OCI-LY7 (cell line): ENCODE measurements at places on chromosomes 3 and 15. TPM values are rescaled to one million over a fixed set of nuclear protein-coding genes. Genes with fewer than 3 reads are reported as not detected.

Gene THRB
- not detected in 2 replicates for total RNA-seq

Gene P2RY1
- total RNA-seq: not detected in 2 replicates

Gene ADGRG7
- not detected in 2 replicates for total RNA-seq

GRCh38 chr3:56998076-56998529 is 62.4 kb upstream of the SPATA12 start:
- DNase-seq: no peak

DNA sequence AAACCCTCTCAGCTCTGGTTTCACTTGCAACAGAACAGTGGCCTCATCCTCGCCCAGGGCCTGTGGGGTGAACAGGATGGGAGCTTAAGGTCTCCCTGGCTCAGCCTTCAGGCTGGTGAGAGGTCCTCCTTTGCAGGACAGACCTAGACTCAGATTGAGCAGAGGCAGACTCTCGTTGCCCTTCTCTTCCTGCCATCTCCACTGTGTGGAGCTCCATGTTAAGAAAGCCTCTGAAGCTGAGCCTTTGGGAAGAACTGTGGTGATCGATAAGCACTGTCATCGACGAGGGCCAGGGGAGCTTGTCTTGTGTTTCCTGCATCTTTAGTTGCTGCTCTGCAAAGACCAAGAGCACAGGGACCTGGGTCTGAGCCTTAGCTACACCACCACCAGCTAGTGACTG is 37.8 kb upstream of the GRIP2 start:
- no peak for DNase-seq

GRCh38 chr3:23712656-23713559 is 92.8 kb upstream of the UBE2E1 start:
- no peak for DNase-seq

GRCh38 chr3:149971403-149972075 is 844 bp upstream of the PFN2 start:
- DNase-seq: peak; percentile 5

DNA sequence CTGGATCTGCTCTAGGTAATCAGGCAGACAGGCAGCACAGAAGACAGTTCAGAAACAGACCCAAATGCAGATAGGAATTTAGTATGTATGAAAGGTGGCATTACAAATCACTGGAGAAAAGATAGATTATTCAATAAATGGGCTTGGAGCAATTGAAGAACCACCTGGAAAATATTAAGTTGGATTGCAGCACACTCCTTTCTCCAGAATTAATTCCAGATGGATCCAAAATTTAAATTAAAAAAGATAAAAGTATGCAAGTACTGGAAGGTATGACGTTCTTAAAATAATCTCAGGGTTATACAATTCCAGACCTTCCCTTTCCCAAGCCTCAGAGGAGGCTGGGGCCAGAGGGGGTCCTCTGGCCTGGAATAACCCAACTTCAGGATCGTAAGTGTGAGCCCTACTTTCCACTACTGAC is 32.5 kb downstream of the HRH1 start:
- DNase-seq: no peak

- no peak for DNase-seq
Observed at GRCh38 chr3:36674816-36675215, 89.5 kb downstream of the DCLK3 start.

DNA sequence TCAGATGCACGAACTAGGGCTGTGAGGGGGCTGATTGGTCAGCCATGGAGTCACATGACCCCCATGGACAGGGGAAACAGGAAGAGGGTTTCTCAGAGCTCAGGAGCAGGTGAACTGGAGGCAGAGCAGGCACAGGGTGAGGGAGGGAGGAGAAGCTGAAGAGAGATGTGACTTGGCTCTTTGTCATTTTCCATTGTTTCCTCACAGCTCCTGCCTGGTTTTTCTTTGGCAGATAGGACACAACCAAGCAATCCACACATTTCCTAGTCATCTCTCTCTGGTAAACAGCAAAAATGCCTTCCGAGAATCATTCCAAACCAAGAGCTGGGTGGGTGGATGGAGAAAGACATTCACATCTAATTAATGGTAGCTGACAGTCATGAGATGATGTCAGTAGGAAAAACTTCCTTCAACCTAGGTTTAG is 43.4 kb upstream of the LMCD1 start:
- no peak for DNase-seq

GRCh38 chr15:55824857-55825613 is 82.1 kb upstream of the PRTG start:
- DNase-seq: no peak

DNA sequence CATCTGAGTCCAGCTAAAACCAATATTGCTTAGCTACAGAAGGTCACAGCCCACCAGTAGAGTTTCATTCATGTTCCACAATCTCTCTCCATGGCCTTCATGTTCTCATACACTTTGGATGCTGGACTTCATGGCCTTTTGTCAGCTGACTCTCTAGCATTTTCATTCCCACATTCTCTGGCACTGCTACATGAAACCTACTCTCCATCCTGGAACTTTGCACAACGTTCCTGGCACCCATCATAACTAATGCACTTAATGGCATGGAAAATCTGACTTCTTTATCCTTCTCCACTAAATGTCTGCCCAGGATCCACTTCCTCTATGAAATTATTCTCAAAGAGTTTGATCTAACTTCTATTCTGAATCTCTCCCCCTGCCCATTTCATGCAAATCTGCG is 56.9 kb downstream of the SLC9A9 start:
- DNase-seq: no peak

- no peak for DNase-seq
Observed at GRCh38 chr3:120497818-120498217, 47.0 kb upstream of the FSTL1 start.

GRCh38 chr3:119145500-119146167 is at the start of gene TEX55:
TEX55 (plus strand) TSS chr3:119146165; CDS start chr3:119146190, 25 bp downstream.
- DNase-seq: peak; percentile 31

DNA sequence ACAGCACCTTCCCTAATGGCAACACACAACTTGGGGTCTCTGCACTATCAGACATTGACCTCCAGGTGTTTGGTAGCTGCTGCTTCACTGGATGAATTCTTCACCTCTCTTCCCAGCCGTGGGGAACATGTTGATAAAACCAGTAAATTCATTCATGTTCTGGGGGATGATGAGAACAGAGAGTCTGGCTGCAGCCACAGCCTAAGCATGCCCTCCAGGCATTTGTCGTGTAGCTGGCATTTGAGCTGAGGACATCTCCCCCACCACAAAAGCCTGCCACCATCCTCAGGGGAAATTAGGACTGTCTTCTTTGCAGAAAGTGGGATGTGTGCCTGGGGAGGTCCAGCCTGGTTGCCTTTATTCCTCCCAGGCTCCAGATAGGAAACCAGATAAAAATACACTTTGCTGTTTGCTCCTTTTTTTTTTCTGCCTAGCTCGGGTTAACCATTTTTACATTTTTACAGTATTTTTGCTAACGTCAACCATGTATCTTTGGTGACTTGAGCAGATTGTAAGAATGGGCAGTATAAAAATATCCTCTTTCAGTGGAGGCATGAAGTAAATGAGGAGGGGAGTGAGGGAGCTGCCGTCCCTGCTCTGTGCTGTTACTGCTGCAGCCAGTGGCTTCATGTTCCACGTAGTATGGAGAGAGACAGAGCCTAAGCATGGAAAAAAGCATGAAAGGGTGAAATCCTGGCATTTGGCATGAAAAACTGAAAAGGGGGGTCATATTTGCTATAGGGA is 444.0 kb downstream of the EPHB1 start:
- DNase-seq: no peak

DNA sequence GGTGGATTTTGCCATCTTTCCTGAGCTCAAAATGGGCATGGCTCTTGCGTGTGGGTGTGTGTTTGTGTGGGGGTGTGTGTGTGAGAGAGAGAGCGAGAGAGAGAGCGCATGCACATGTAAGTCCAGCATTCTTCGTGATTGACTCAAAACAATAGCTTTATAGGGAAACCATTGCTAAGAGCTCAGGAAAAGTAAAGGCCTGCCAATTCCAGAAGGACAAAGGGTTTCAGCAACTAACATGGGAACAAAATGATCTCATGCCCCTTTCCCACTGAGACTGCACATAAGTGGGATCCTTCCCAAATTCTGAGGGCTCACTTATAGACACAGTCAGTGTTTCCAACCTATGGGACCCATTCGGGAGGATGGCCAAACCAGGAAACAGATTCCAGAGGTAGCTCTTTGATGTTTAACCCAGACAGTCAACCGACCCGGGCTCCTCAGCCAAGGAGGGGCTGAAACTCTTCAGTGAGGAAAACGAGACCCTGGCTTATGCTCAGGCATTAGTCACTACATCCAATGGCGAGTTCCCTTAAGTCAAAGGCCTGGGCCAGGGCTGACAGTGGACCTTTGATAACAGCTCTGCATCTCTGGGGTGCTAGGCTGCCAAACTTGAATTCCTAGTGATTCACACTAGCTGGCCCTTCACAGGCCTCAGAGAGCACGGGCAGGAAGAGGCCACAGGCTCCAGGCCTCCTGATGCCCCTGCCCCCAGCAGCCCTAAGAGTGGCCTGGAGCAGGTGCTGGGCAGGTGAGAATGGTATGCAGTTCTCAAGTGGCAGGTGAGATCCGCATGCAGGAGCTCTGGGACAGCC is 305.0 kb upstream of the C2CD4B start:
- DNase-seq: no peak

- no peak for DNase-seq
Observed at GRCh38 chr3:73471986-73472787, 152.6 kb downstream of the PDZRN3 start.

DNA sequence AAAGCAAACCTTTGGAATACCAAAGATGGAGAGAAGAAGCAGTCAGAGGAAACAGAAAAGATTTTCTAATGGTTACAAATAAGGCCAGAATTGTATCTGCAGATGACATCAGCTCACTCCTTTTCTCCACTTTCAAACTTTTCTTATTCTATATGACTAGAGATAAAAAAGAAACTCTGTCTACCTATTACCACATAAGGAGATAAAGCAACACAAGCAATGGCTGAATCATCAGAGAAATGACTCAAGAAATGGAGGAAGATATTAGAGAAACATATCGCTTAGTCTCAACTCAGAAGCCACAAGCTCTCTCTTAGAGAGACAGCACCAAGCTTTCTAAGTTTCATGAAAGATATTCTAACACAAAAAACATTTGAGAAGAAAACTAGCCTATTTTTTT is 784.0 kb downstream of the ZPLD1 start:
- no peak for DNase-seq

DNA sequence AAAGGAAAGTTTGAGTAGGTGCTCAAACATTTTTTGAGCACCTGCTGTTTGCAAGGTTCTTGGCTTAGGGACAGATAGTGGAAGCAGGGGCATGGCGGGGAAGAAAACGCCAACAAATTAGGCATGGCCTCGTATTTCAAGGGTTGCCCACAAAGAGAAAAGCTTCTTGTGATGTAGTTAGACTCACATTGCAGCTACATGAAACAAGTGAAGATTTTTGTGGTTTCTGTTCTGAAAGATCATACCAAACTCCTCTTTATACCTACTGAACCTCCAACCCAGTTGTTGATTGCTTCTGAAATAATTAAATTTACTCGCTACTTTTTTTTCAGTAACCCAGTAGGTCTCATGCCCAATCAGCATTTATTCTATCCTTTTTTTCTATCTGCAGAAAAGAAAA is 23.5 kb upstream of the RARB start:
- DNase-seq: no peak

DNA sequence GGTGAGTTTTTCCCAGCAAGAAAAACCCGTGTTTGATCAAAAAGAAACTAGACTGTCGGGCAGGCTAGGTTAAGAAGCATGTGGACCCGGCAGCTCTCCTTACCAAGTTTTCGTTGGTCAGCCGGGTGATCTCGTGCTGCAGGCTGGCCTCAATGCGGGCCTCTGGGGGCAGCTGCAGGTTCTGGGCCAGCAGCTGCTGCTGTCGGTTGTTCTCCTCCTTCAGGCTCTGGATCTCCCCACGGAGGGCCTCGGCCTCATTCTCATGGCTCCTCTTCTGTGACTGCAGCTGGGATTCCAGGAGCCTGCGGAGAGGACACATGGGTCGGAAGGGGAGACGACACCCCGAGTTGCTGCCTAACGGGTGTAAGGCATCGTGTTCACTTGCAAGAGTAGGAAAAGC is 44.5 kb upstream of the MYO5C start:
- DNase-seq: no peak
